ENCODE measurements at places on chromosomes 5 and 9.

GRCh38 chr9:105295986-105296385 is 51.5 kb downstream of the SLC44A1 start:
- DNase-seq = peak; percentile 30

- peak; percentile 1 for DNase-seq
Measured at GRCh38 chr5:86461169-86461956, 156.4 kb upstream of the COX7C start.

- DNase-seq = no peak
Measured at GRCh38 chr5:133705331-133705730, 93.0 kb upstream of the FSTL4 start.

- no peak for DNase-seq
Measured at GRCh38 chr9:120901755-120902568, 24.6 kb downstream of the TRAF1 start.

DNA sequence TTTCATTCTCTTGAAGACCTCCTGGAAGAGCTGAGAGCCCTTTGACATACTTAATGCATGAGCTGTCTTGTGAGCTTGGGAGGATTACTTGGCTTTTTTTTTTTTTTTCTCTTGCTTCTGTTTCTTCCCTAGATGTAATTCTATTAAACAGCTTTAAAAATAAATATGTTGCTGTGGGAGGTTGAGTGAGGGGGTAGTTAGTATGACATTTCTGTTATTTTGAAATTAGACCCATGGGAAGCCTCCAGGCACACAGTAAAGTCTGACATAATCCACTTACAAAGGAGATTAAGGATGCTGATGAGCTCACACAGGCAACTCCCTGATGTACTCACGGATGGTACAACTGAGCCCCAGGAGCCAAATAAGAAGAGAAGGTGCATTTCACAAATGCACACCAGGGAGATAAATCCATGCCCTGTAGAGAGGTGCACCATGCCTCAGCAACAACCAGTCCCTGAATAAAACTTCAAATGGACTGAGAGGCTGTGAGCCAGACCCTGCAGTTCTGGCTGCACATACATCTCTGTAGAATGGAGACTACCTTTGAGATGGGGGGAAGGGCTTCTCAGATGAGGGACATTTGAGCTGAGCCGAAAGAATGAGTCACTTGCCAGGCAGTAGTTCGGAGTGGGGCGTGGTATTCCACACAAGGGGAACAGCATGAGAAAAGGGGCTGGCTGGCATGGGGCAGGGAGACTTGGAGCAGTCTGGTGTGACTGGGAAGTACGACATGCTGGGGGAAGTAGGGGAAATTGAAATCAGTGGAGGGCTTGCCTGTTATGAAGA is 68.7 kb downstream of the ACTL7B start:
- peak; percentile 64 for DNase-seq

- DNase-seq = peak; percentile 83
Measured at GRCh38 chr9:17017931-17018491, 116.8 kb upstream of the CNTLN start.

- no peak for DNase-seq
Measured at GRCh38 chr5:108545301-108545700, 163.4 kb upstream of the FBXL17 start.

GRCh38 chr5:137278476-137278875 is 220.7 kb downstream of the SPOCK1 start:
- DNase-seq = no peak

DNA sequence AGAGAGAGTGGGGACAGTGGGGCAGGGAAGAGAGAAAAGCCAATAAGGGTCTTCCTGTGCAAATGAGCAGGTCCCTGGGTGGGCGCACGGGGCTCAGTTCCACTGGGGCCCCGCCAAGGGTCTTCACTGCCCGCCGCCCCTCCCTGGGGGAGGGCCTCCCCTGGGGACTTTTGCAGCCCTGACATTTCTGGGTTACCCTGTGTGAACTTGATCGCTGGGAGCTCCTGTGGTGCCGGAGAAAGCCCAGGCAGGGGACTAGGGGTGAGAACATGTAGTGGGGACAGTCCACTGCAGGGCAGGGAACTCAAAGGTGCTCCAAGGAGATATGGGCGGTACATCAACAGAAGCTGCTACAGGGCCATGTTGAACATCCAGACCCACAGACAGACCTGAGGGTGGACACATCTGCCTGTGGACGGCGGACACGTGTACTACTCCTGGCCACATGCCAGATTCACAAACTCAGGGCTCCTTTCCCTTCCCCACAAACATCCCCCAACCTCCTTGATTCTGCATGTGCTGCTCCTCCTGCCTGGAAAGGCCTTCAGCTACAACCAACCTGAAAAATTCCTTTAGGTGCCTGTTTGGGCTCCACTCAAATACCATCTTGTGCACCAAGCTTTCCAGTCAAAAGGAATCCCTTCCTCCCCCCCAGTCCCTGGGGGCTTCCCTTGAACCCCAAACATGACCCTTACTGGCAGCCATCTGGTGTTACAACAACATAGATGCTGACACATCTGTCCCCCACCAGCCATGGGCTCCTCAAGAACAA is 43.0 kb upstream of the NEK6 start:
- no peak for DNase-seq

GRCh38 chr5:168315416-168316138 is 24.1 kb downstream of the WWC1 start:
- no peak for DNase-seq

DNA sequence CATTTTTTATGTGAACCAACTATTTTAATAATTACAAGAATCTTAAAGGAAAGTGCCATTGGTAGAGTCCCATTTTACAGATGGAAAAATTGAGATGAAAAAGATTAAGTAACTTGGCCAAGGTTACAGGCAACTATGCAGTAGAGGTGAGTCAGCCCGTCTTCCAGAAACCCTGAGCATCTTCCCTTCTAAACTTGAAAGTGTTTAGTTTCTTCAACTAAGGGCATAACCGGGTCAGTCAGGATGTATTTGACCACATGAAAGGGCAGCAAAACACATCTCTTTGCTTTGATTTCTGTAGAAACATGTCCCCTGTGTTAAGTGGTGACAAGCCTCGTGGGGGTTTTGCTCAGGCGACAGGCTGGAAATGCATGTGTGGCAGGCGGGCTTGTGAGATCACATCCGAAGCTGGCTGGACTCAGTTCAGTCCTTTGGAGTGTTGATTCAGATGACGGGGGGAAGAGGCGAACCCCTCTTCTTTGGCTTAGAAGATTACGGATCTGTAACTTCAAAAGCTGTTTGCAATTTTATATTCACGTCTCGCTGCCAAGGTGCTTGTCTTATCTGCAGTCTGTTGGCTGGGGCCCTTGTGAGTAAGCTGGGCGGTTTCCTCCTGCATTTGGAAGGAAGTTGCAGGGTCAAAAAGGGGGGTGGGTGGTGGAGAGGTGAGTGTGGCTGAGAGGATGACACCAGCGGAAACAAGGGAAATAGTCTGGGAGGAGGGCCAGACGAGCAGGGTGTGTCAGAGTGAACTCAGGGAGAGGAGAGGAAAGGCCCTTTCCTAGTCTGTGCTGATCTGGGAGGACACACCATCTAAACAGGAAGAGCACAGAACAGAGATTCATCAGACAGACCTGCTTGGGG is 78.9 kb upstream of the RPS23 start:
- DNase-seq = peak; percentile 65

GRCh38 chr5:143224672-143225071 is 178.8 kb downstream of the NR3C1 start:
- no peak for DNase-seq

DNA sequence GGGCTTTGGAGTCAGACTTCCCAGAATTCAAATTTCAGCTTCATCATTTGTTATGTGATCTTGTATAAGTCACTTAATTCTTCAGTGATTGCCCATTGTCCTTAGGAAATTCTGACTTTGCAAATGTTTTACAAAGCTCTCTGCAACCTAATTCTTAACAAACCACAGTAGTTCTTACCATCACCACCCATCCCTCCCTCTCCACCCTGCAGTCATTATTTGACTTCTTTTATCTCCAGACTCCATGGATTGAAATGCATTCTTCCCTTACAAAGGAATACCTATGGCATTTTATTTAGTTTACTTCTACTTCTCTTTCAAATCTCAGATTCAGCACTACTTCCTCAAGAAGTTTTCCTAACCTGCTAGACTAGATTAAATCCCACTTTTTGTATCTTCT is 23.1 kb downstream of the SHLD3 start:
- DNase-seq = no peak

GRCh38 chr9:17839776-17840175 is 260.9 kb downstream of the SH3GL2 start:
- no peak for DNase-seq

GRCh38 chr9:96048956-96049831 is 173.7 kb downstream of the ERCC6L2 start:
- no peak for DNase-seq

GRCh38 chr9:136187197-136187596 is 17.7 kb downstream of the LHX3 start:
- DNase-seq = no peak

DNA sequence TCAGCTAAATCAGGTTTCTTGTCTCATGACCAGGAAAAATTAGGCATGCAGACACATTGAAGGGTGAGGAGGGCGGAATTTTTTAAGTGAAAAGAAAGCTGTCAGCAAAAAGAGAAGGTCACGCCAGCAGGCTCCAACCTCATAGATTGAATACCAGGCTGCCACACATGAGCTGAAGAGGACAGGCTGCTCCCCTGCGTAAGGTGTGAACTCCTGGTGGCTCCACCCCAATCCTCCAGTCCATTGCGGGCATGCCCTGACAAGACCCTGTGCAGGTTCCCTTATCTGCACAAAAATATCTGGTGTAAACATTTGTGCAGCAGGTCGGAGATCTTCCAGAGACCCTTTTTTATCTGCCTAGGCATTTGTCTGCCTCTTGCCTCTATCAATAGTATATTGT is 22.9 kb upstream of the TEX10 start:
- no peak for DNase-seq

DNA sequence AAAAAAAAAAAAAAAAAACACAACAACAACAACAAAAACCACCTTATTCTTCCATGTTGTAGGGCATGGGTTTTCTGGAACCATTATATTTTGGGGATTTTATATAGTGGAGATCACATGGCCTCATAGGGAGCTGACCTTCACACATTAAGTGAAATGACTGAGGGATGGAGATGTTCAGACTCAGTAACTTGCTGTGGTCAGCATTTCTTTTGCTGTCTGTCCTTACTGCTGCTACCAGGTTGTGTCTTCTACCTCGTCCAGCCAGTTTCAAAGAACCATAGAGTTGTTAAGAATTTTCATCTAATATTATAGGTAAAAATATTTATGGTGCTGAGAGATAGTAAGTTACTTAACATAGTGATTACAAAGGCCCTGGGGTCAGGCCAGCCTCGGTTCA is 107.6 kb downstream of the PDE8B start:
- no peak for DNase-seq

- DNase-seq = peak; percentile 52
Measured at GRCh38 chr5:6722015-6722414, 8.8 kb downstream of the TENT4A start.

- DNase-seq = no peak
Measured at GRCh38 chr9:109441296-109441695, 56.8 kb downstream of the PTPN3 start.

GRCh38 chr9:132782037-132782436 is 96.0 kb downstream of the AK8 start:
- no peak for DNase-seq

DNA sequence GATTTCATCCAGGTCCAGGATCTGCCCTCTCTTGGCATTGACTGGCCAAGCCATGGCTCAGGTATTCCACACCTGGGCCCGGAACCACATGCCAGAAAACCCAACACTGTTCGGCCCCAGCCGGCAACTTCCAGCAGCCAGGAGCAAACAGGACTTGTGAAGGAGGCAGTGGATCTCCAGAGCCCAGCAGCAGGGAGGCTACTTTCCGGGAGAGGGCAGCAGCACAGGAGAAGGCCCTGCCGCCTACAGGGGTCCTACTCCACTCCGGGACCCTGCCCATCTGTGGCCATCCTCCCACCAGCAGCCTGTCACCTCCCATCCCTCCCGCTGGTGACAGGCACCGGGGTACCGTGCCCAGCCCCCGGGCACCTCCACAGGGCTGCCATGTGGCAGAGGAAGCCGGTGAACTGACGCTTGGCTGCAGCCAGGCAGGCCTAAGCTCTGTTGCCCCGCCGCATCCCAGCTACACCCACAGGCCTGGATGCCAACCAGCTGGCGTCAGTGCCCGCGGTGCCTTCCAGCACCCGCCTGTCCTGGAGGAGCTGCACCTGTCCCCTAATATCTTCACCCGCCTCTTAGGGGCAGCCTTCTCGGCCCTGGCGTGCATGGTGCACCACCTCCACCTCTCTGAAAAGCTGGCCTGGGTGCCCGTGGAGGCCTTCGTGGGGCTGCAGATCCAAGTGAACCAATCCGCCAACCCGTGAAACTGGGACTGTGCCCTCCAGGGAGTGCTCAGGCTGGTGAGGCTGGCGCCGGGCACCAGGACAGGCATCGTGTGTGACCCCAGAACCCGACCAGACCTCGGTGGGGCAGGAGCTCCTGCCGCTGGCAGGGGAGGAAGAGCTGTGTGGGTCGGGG is 18.9 kb upstream of the SLC30A5 start:
- DNase-seq = no peak

GRCh38 chr5:98474782-98475181 is 298.7 kb upstream of the RGMB start:
- peak; percentile 43 for DNase-seq

- peak; percentile 18 for DNase-seq
Measured at GRCh38 chr9:5269249-5269715, 35.2 kb downstream of the RLN2 start.

DNA sequence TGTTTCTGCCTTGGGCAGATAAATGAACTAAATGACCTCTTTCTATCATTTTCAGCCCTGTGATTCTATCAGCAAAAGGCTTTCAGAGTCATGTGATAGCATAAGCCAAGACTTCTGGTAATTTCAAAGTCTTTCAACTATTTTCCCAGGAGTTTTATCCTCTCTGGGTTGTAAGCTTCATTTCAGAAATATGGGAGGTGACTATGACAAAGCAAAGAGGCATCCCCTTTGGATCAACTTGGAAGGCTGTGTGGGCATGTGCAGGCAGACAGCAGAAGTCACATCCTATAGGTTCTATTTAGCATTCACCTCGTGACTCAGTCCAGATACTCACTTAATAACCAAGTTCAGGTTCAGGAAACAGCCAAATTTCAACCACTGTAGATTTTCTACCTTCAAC is 149.0 kb upstream of the FST start:
- peak; percentile 31 for DNase-seq

DNA sequence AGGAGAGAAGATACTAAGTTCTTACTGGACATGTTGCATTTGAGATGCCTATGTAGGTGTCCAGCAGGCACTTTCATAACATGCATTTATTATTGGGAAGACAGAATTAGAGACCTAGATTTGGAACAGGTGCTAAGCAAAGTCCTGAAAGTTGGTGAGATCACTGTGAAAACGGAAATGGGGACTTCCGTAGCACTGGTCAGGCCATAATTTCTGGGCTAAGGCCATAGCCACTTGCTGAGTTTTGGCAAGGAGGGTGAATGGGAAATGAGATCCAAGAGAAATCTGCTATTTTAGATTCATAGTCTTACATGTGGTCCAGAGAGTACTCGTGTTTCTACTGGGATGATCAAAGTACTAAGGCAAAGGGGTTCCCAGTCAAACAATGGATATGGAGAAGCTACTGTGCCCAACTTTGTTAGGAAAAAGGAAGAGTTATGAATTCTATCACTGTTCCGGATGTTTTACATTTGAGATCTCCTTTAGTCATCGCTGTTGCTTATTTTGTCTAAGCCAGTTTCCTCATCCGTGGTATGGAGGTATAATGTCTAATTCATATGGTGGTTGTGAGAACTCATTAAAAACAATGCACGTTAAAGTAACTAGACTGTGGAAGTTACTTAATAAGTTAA is 33.4 kb downstream of the TEK start:
- DNase-seq = no peak

GRCh38 chr9:132774886-132775285 is 103.2 kb downstream of the AK8 start:
- no peak for DNase-seq
